ENCODE measurements at places on chromosomes 1 and 21. TPM values are rescaled to one million over a fixed set of nuclear protein-coding genes. Genes with fewer than 3 reads are reported as not detected.

Gene CTSE
- not detected for total RNA-seq

Gene CFAP141
- not detected for total RNA-seq

Gene PRAMEF10
- not detected for total RNA-seq

Gene STUM
- total RNA-seq, result not detected

Gene VHLL
- total RNA-seq, result not detected

Gene S100B
- total RNA-seq, result not detected

Gene GPR25
- not detected for total RNA-seq

Gene OR2T2
- total RNA-seq, result not detected

Gene ZNF669
- total RNA-seq, result 14.3 TPM

Gene BCAS2
- 48.5 TPM for total RNA-seq

Gene TMEM61
- not detected for total RNA-seq

Gene AKIRIN1
- 107 TPM for total RNA-seq

Gene SYT6
- total RNA-seq, result not detected

Gene ABCA4
- total RNA-seq, result 0.62 TPM

Gene OR2T35
- not detected for total RNA-seq

Gene STMN1
- total RNA-seq, result 130 TPM

Gene AIM2
- not detected for total RNA-seq

Gene MCOLN3
- total RNA-seq, result not detected

Gene CFAP107
- not detected for total RNA-seq

Gene TNFRSF9
- not detected for total RNA-seq

Gene SLC5A9
- not detected for total RNA-seq

Gene HCN3
- 3.3 TPM for total RNA-seq

Gene FAM72A
- 18.6 TPM for total RNA-seq

Gene LCE2C
- not detected for total RNA-seq

Gene SOAT1
- 19.8 TPM for total RNA-seq

Gene AUNIP
- total RNA-seq, result 28.9 TPM

Gene METTL25B
- total RNA-seq, result 24.6 TPM

Gene PDC
- total RNA-seq, result not detected

Gene SPATA6
- 18.5 TPM for total RNA-seq

Gene LAPTM5
- total RNA-seq, result not detected

Gene UBXN10
- total RNA-seq, result 3.5 TPM

Gene PIK3CD
- 59.4 TPM for total RNA-seq

Gene HTR6
- total RNA-seq, result 0.14 TPM

Gene USP1
- 39.8 TPM for total RNA-seq

Gene CYP4A11
- not detected for total RNA-seq

Gene AMY1A
- not detected for total RNA-seq

Gene ERICH3
- total RNA-seq, result not detected

Gene XCL2
- total RNA-seq, result not detected
